ENCODE measurements at places on chromosomes 2 and 18. TPM values are rescaled to one million over a fixed set of nuclear protein-coding genes. Genes with fewer than 3 reads are reported as not detected.

DNA sequence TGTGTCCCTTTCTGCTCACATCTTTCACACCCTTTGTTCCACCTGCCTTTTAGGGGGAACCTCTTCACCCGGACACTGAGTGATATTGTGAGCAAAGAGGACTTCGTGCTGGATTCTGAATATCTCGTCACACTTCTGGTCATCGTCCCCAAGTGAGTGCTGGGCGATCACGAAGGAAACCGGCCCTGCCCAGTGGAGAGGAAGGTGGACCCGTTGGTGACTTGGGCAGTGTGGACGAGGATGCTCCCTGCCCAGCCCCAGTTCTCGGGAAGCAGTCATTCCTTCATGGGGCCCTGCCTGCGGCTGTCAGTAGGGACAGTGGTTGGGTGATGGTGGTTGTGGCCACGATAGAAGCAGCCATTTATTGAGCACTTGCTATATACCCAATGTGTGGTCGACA, 40.8 kb downstream of the PDIA6 start:
- no peak overlapping the region for H3K27ac ChIP-seq
- DNase-seq: no peak
- H3K36me3 ChIP-seq: peaks cover 3% of the 10 kb centered on the region
- H3K4me1 ChIP-seq: peaks cover 17% of the 10 kb centered on the region
- no peak overlapping the region for H3K4me3 ChIP-seq

- H3K4me3 ChIP-seq: no peak overlapping the region
- no peaks in the 10 kb centered on the region for H3K4me1 ChIP-seq
- no peak for DNase-seq
- H3K36me3 ChIP-seq: no peaks in the 10 kb centered on the region
- H3K27ac ChIP-seq: no peak overlapping the region
Measured at GRCh38 chr2:33448220-33448899, 28.1 kb upstream of the RASGRP3 start.

DNA sequence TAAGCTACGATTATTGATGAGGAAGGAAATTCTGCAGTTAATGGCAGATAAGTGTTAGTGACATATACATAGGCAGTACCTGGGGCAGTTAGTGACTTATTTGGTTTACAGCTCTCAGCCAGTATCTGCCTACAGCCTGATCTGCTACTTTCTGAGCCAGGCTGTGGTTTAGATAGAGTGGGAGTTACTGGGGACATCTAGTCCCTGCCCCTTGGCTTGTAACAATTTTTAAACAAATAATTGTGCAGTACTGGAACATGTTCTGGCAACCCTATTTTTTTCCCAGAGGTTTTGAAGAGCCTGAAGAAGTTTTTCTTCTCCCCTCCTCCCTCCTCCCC, 2.3 kb downstream of the KIF5C start:
- peaks cover 24% of the 10 kb centered on the region for H3K4me1 ChIP-seq
- DNase-seq: no peak
- H3K36me3 ChIP-seq: no peaks in the 10 kb centered on the region
- H3K4me3 ChIP-seq: no peak overlapping the region
- H3K27me3 ChIP-seq: peaks cover 60% of the 10 kb centered on the region
- no peak overlapping the region for H3K27ac ChIP-seq

DNA sequence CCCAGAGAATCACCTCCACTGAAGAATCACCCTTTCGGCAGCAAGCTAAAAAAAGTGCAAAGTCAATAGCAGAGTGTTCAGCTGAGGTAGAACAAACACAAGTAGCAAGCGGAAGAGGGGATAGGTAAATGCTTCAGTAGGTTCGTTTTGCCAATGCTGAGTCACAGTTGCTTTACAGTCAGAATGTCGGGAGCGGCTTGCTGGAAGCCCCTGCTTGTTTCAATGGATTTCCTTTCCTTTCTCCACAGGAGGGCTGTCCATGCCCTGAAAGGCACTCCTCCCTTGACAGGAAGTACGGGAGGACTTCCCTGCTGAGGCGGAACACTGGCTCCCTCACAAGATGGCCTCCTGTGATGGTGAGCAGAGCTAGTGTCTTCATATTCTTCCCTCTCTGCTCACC, 146.2 kb upstream of the LYPD1 start:
- no peak overlapping the region for H3K4me3 ChIP-seq
- H3K4me1 ChIP-seq: no peaks in the 10 kb centered on the region
- no peak overlapping the region for H3K27ac ChIP-seq

DNA sequence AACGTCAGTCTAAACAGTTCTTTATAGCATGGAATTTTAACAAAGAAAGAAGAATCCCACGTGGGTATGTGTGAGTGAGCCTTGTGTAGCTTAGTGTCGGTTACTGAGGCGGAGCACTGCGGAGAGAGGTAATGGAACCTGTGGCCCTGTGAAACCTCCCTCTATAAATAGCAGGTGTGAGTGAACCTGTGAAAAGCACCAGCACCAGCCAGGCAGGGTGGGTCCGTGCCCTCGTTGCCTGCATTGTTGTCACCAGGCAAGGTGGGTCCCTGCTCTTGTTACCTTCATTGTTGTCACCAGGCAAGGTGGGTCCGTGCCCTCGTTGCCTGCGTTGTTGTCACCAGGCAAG, 4.7 kb downstream of the CTDP1 start:
- H3K27me3 ChIP-seq: no peaks in the 10 kb centered on the region
- H3K27ac ChIP-seq: no peak overlapping the region
- H3K4me3 ChIP-seq: no peak overlapping the region

GRCh38 chr2:104897515-104898184, 43.7 kb downstream of the POU3F3 start:
- no peak overlapping the region for H3K27ac ChIP-seq
- no peaks in the 10 kb centered on the region for H3K27me3 ChIP-seq
- H3K4me1 ChIP-seq: no peaks in the 10 kb centered on the region
- DNase-seq: no peak
- no peaks in the 10 kb centered on the region for H3K36me3 ChIP-seq

GRCh38 chr18:48154828-48155227, 224.4 kb upstream of the SMAD2 start:
- H3K4me3 ChIP-seq: no peak overlapping the region
- peaks cover 68% of the 10 kb centered on the region for H3K4me1 ChIP-seq
- DNase-seq: no peak
- no peaks in the 10 kb centered on the region for H3K36me3 ChIP-seq
- H3K27me3 ChIP-seq: no peaks in the 10 kb centered on the region

DNA sequence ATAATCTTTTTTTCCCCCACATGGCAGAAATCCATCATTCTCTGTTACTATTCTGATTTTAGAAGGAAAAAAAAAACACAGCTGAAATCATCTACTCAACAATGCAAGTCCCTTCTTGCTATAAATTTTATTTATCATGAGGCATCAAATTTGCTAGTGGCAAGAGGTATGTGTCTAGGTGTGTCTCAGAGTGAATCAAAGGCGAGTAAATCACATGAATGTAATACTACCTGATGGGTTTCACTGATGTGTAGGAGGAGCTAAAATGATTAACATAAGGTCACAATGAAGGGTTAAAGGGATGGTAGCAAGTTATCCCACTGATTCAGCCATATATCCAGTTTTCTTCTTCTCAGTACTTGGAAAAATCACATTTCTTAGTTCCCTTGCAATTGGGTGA, 24.5 kb upstream of the PELI1 start:
- no peaks in the 10 kb centered on the region for H3K27me3 ChIP-seq
- no peak overlapping the region for H3K27ac ChIP-seq
- no peaks in the 10 kb centered on the region for H3K36me3 ChIP-seq
- DNase-seq: no peak
- no peaks in the 10 kb centered on the region for H3K4me1 ChIP-seq

MLPH gene
- total RNA-seq: 657 TPM

ZAP70 gene
- 4.8 TPM for total RNA-seq
